Fibroblast of skin of abdomen (primary cell): ENCODE measurements at places on chromosomes 13 and 19.
A peak's percentile ranks its signal among the peaks of the same experiment; 100 is the strongest.

- DNase-seq: no peak
Measured at GRCh38 chr13:73607489-73608156, 526.6 kb downstream of the KLF12 start.

DNA sequence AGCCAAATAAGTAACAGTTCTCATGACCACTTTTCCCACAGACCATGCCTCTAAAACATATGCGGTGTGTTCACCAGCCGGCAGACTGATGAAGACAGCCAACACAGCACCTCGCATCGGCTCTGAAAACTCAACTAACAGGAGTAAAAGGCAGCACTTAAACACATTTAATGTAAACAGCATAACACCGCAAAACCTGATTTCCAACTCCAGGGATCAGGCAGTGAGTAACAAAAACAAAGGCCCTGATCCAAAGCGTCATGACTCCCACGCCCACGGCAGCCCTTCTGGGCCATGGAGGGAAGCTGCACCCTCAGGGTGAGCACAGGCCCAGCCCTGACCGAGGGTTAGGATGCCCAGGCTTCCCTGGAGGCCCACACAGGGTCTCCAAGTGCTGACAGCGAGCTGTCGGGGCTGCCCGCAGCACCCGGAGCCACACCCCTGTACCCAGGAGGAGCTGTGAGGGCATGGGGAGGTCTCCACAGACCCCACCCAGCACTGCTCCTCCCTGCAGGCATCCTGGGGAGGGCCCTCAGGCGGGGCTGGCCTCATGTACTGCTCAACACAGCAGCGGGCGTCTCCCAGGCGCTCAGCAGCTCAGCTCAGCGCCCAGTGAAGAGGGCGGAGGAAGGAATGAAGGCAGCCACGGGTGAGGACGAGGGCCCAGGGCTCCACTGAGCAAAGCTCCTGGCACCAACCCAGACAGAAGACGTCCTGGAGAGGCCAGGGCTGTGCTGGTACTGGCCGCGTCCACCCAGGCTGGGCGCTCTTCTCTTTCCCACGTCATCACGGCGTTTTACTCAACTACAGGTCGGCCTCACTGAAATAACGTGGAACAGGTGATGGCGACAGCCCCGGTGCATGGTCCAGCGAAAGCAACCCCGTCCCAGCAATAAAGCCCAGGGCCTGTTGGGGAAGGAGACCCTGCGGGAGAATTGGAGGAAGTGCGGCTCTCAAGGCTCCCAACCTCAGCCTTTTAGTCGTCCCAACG lies 53.7 kb downstream of the RASA3 start:
- DNase-seq: peak; percentile 59

DNA sequence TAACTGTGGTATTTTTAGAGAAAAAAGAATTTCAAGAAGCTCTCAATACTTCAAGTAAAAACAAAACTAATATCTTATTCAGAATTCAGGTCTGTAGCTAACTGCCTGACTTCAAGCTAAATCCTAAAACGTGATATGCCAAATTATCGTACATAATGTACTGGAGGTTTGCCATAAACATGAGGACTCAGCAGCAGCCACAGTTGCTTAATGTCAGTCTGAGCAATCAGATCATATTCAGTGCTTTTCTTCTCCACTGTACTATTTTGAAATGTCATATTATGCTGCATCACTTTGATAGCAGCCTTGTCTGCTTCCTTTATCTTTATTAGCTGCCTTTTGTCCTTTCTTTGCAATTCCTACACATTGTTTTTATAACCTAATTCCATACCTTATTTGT lies 265.1 kb upstream of the EDNRB start:
- peak; percentile 10 for DNase-seq

- DNase-seq: no peak
Measured at GRCh38 chr19:6062274-6062673, 48.0 kb downstream of the RFX2 start.

DNA sequence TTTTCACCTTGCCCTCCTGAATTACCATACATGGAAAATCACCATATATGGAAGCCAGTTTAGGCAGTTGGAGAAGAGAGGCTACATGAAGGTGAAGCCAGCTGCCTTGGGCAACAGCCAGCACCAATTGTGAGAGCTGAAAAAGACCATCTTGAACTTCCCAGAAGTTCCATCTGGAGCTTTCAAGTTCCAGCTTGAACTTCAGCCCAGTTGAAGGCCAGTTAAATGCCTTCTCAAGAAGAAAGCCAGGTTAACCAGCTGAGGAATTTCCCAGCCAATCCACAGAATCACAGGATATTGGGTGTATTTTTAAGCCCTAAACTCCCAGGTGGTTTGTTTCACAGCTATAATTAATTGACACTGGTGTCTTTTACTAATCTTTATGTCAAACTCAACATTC lies 713.6 kb upstream of the MIR17HG start:
- no peak for DNase-seq

GRCh38 chr19:2507109-2507508 lies 31.2 kb downstream of the GADD45B start:
- no peak for DNase-seq

DNA sequence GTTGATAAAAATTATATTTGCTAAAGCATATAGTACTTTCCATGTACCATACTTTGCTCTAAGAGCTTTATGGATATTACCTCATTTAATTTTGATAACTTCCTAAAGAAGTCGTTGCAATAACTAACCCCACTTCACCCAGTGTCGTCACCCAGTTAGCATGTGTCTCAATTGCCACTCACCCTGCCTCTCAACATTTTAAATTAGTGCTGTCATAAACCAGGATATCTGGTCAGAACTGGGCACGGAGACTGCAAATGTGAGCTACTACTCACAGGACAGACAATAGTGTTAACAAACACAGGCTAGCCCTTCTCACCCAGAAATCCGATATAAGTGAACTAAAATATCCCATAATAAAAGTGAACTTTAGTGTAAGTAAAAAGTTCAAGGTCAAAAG lies 430.6 kb downstream of the KLF12 start:
- DNase-seq: no peak

DNA sequence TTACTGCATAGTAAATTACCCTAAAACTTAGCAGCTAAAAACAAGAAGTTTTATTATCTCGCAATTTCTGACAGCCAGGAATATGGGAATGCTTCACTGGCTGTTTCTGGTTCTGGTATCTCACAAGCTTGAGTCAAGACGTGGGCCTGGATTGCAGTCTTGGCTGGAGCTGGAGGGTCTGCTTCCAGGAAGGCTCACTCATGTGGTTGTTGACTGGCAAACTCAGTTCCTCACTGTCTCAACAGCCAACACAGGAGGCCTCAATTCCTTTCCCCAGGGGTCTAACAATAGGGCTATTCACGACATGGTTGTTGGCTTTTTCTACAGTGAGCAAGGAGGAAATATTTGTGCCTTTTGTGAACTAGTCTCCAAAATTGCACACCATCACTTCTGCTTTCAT lies 146.3 kb downstream of the GPC5 start:
- no peak for DNase-seq

DNA sequence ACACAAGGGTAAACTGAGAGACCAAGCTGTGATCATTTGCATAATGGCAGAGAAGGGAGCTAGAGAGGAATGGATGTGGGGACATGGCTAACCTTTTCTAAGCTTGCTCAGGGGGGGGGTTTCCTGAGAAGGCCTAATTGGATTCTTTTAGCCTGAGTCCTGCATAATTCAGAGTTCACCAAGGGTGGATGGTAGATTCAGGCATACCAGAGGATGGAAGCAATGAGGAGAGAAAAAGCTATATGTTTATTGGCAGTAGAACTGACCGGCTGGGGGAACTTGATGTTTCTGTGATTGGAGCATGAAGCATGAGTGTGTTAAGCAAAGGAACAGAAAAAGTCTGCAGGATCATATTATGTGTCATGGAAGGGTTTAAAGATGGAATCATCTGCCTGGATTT lies 65.9 kb upstream of the KLF12 start:
- peak; percentile 82 for DNase-seq

DNA sequence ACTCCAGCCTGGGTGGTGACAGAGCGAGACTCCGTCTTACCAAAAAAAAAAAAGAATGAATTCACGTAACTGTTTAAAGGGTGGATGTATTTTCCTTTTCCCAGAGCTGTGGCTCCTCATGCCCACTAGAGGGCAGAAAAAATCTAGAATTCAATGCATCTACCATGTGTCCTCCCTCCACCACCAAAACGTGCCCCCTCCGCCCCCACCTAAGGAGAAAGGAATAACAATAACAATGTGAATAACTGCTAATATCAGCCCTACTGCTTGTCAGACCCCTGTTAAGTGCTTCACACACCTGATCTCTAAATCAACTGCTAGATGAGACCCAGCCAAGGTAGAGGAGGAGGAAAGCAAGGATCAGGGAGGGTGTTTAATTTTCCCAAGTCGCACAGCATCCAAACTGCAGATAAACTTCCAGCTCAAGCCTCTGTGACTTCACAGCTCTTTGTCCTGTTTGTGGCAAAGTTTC lies 20.2 kb upstream of the PNMA8B start:
- peak; percentile 33 for DNase-seq

GRCh38 chr19:42191855-42192254 lies 25.6 kb downstream of the DEDD2 start:
- DNase-seq: peak; percentile 70

DNA sequence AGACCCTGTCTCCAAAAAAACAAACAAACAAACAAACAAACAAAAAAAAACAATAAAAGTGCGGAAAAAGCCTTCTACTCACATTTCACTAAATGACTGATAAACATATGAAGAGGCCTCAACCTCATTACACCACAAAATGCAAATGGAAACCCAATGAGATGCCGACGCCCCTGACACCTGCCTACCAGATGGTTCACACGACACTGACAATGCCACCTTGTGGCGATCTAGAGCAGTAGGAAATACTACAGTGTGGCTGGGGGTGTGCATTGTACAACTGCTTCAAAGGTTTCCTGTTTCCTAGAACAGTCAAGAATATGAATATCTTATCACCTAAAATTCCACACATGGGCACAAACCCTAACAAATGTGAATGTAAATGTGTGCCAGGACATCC lies 14.0 kb downstream of the SCGB2B2 start:
- no peak for DNase-seq

- DNase-seq: no peak
Measured at GRCh38 chr13:67351909-67352308, 121.8 kb upstream of the PCDH9 start.

GRCh38 chr19:41323430-41324125 lies 13.6 kb downstream of the CCDC97 start:
- DNase-seq: peak; percentile 97

- DNase-seq: no peak
Measured at GRCh38 chr13:79534596-79534995, 53.6 kb downstream of the NDFIP2 start.

- peak; percentile 20 for DNase-seq
Measured at GRCh38 chr19:10173527-10173926, 21.2 kb downstream of the DNMT1 start.

GRCh38 chr19:44540736-44541135 lies 11.3 kb upstream of the CEACAM20 start:
- DNase-seq: no peak

- peak; percentile 61 for DNase-seq
Measured at GRCh38 chr13:113216254-113217048, 7.0 kb downstream of the CUL4A start.

DNA sequence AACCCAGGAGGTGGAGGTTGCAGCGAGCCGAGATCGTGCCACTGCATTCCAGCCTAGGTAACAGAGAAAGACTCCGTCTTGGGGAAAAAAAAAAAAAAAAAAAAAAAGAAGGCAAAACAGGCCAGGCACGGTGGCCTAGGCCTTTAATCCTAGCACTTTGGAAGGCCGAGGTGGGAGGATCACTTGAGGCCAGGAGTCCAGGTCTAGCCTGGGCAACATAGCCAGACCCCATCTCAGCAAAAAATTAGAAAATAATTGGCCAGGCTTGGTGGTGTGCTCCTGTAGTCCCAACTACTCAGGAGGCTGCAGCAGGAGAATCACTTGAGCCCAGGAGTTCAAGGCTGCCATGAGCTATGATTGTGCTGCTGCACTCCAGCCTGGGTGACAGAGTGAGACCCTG lies 43.4 kb downstream of the CRTC1 start:
- DNase-seq: no peak

DNA sequence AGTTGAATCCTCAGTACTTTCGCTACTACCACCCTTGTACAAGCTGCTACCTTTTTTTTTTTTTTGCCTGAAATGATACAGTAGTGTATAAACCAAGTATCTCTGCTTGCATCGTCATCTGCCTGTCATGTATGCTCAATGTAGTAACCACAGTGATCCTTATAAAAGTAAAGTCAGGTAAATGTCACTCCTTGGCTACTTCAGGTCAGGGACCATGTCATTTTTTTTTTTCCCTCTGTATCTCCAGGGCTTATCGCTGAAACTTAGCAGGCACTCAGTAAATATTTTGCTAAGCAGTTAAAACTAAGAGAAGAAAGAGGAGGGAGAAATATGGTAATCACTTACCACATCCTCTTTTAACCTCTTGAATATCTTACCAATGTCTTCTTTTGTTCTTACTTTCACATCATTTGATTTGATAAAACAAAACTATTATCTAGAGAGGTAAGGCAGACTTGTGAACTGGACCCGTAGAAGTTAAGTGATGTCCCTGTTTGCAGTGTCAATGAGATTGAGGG lies 96.8 kb upstream of the KLF12 start:
- DNase-seq: no peak

DNA sequence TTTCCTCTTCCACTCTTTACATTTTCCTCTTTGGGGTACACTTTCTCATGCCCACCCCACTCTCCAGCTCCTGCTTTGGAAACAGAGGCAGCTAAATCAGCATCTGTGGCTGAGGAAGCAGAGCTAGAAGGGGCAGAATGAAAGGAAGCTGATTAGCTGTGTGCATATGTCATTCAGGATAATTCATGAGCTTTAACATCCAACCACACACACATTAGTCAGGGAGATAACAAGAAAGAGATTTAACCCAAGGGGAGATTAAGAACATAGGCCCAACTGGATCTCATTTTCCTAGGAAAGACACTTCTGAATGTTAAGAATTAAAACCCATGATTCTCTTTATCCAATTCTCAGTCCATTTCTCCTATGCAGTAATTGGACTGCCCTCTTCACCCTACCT lies 405.5 kb downstream of the TBC1D4 start:
- DNase-seq: no peak

DNA sequence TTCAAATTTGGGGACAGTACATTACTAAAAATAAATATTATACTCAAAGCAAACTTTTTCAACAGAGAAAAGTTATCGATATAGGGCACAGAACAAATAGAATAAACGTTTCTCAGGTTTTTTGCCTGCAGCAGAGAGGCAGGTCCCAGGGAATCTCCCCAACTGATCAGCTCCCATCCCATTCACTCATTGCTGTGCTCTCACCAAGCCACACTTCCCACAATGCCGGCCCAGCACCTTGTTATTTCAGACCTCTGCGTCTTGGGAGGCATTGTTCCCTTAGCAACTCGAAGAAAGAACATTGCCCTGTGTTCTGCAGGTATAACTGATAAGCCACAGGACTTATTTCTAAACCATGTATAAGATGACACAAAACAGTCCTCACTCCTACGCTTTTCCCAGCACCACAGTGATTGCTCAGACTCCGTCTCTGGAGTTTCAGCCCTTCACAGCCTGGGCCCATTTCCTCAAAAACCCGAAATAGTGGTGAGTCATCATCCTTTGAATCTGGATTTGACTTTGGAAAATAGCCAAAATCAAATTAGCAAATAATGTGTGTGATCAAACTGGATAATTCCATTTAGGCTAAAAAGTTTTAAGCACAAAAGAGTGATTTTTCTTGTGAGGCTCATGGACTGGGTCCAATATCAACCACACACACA lies 100.4 kb downstream of the DCLK1 start:
- peak; percentile 83 for DNase-seq
